ENCODE measurements at places on chromosomes 1 and 21. TPM values are rescaled to one million over a fixed set of nuclear protein-coding genes. Genes with fewer than 3 reads are reported as not detected.

Gene LCE1D
- not detected for total RNA-seq

Gene APCS
- total RNA-seq, result not detected

Gene IQCC
- total RNA-seq, result 2.3 TPM

Gene LCE2A
- total RNA-seq, result not detected
